Right atrium auricular region (tissue), 2 donors: ENCODE measurements at places on chromosomes 7 and 10.

GRCh38 chr7:133053321-133053891 lies 28.5 kb downstream of the CHCHD3 start:
- DNase-seq = peak; percentile 63

DNA sequence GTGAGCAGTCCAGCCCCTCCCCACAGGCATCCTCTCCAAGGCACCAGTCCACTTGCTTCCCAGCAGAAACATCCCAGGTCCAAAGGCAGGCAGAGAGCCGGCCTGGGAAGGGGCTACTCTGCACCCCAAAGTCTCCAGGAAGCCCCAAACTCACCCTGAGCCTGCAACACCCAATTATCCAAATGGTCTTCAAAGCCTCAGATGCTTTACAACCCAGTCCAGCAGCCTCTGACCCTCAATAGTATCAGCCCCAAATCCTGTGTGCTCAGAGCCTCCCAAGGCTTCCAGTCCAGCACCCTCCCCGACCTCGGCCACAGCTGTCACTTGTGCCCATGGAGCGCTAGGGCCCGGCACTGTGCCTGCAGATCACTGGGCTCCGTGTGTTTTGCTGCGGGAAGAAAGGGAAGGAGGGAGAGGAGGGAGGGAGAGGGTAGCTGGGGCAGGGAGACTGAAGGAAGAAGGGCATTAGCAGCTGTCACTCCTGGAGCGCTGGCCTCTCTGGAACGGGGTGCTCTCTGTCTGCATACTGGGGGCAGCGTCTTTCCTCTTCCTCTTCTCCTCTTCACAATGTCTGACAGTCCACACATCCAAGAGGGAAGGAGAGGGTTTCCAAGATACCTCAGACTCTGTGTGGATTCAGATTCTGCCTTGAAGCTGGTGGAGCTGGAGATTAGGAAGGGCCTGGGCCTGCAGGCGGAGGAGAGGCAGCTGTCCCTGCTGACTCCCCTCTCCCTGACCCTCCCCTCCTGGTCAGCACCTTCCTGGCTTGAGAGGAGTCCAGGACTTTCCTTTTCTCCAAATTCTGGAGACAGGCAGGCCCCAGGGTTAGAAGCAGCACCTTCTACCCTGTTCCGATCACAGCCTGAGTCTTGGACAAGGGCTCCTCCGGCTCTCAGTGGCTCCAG lies 13.2 kb downstream of the CALML5 start:
- no peak for DNase-seq

GRCh38 chr7:28157831-28158416 lies 22.7 kb downstream of the JAZF1 start:
- no peak for DNase-seq

DNA sequence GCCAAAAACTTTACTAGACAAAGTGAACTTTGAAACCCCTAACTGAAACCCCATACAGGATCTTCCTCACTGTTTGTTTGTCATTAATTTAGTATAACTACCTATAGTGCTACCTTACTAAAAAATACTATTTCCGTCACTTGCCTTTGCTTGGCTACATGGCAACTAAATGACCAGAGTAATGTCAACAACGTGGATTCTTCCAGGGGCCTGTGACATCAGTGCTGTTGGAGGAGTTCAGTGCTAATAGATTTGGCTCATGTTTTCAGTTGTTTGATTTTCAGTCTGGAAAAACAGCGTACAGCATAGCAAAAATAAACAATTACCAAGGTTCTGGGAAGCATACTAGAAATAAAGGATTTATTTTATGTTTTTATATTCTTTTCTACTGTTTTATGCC lies 3.0 kb upstream of the ASB15 start:
- DNase-seq = no peak

GRCh38 chr10:102710609-102711008 lies 3.6 kb downstream of the ARL3 start:
- DNase-seq = peak; percentile 9

GRCh38 chr7:127885222-127885772 lies 145.9 kb downstream of the LRRC4 start:
- no peak for DNase-seq
